ENCODE measurements at places on chromosomes 13 and 19. TPM values are rescaled to one million over a fixed set of nuclear protein-coding genes. Genes with fewer than 3 reads are reported as not detected.

The NCAN gene
- 0.03 TPM for total RNA-seq

GRCh38 chr13:80835902-80836301 is 495.0 kb upstream of the SPRY2 start:
- no peak overlapping the region for H3K4me3 ChIP-seq
- no peak for DNase-seq
- H3K4me1 ChIP-seq, result no peaks in the 10 kb centered on the region
- no peaks in the 10 kb centered on the region for H3K36me3 ChIP-seq

- peaks cover 16% of the 10 kb centered on the region for H3K27me3 ChIP-seq
- no peak overlapping the region for H3K27ac ChIP-seq
- peaks cover 2% of the 10 kb centered on the region for H3K4me1 ChIP-seq
- no peak for DNase-seq
These were observed 54.8 kb downstream of the CELF5 start for GRCh38 chr19:3279306-3279705.

DNA sequence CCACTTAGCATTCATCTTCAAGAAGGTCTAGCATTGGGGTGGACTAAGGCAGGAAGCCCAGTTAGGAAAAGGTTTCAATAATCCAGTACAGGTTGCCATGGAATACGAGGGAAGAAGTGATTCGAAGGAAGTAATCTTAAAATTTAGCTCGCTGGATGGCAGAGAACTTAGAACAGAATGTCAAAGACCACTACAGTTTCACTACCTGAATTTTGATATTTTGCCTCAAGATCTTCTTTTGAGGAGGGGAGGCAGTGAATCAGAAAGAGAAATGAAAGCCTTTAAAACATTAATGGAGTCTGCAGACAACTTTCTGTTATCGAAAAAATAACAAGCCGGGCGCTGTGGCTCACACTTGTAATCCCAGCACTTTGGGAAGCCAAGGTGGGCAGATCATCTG is 7.0 kb upstream of the RAB8A start:
- no peak overlapping the region for H3K27ac ChIP-seq
- no peak for DNase-seq
- H3K36me3 ChIP-seq, result no peaks in the 10 kb centered on the region
- H3K27me3 ChIP-seq, result no peaks in the 10 kb centered on the region
- H3K4me1 ChIP-seq, result peaks cover 7% of the 10 kb centered on the region

DNA sequence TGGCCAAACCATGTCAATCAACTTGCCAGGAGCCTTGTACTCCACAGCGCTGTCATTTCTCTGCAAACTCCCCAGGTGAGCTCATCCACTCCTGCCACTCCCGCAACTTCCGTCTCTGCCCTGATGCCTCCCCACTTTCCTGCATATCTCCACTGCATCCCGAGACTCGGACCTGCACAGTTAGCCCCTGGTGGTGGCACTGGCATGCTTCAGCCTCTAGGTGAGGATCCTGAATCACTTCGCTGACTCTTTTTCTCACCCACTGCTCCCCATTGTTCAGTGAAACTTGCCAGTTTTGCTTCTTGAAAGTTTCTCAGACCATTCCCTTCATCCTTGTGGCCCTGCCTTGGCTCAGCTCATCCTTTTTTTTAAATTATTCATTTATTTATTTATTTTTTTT is 3.4 kb upstream of the CTU1 start:
- H3K27ac ChIP-seq, result no peak overlapping the region
- H3K4me3 ChIP-seq, result no peak overlapping the region
- DNase-seq, result no peak
- peaks cover 9% of the 10 kb centered on the region for H3K27me3 ChIP-seq
- no peaks in the 10 kb centered on the region for H3K36me3 ChIP-seq
- peaks cover 7% of the 10 kb centered on the region for H3K4me1 ChIP-seq

DNA sequence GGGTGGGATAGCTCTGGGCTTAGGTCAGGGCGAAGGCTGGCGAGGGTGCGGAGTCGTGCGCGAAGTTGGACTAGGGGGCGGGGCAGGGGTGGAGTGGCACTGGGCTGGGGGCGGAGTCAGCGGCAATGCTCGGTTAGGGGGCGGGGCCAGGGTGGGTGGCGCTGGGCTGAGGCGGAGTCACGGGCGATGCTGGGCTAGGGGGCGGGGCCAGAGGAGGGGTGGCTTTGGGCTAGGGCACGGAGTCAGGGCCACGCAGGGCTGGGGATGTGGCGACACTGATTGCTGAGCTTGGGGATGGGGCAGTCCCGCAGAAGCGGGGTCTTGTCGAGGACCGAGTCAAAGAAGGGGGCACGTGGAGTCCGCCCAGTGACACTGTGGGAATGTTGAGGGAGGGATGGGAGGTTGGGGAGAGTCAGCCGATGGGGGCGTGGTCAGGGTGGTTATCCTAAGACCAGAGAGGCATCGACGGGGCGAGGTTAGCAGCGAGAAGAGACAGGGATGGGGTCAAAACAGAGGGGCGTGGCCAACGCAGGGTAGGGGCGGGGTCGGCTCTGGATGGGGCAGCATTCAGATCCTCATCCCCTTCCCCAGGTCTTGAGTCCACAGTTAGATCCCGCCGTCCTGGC is 8.7 kb downstream of the HOMER3 start:
- no peaks in the 10 kb centered on the region for H3K4me1 ChIP-seq
- no peaks in the 10 kb centered on the region for H3K36me3 ChIP-seq
- no peak overlapping the region for H3K27ac ChIP-seq
- H3K27me3 ChIP-seq, result no peaks in the 10 kb centered on the region
- DNase-seq, result peak; percentile 76

GRCh38 chr13:32840989-32841713 is 175.1 kb upstream of the KL start:
- no peak overlapping the region for H3K4me3 ChIP-seq
- peaks cover 6% of the 10 kb centered on the region for H3K4me1 ChIP-seq
- H3K36me3 ChIP-seq, result no peaks in the 10 kb centered on the region
- no peak for DNase-seq

The KLK3 gene
- total RNA-seq, result not detected

- DNase-seq, result no peak
- no peaks in the 10 kb centered on the region for H3K36me3 ChIP-seq
- no peaks in the 10 kb centered on the region for H3K27me3 ChIP-seq
- H3K4me3 ChIP-seq, result no peak within 1 kb of the TSS
These were observed at the start of gene LRRC25 for GRCh38 chr19:18397242-18398202. Gene LRRC25 (minus strand): TSS chr19:18397622. CDS start chr19:18396963, 659 bp downstream.

The STOML3 gene
- total RNA-seq, result not detected

The ZNF677 gene
- total RNA-seq, result 37.8 TPM

DNA sequence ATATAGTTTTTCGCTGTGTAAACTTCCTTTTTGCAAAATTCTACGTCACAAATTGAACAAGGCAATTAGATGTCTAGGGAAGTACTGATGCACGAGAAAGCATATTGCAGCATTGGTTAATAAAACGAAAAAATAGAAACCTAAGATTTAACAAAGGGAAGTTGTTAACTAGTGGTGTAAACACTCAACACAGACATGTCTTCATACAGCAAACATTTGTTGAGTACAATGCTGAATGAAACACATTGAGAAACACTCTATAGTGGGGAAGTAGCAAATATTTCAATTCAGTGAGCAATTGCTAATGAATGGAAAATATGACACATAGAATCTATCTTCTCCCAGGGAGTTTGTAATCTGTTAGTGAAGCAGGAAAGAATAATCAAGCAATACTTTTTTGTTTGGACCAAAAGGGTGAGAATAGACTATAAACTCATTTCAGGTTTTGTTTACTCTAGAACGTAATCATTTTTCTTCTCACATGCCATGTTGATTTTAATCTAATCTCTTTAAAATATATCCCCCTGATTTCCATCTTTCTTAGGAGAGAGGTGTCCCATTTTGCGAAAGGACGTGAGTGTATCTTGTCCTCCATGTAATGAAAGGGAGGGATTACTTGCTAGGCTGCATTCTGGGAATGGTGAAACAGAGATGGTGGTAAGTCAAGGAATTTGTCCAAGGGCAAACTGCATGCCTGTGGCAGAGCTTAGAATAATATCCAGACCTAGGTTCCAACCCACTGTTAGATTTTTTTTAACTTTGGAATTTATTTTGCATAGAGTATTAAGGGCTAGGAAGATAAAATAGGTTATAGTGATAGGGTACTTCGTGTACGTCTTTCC is 1.7 kb upstream of the ANKRD10 start:
- peaks cover 2% of the 10 kb centered on the region for H3K27me3 ChIP-seq
- H3K36me3 ChIP-seq, result no peaks in the 10 kb centered on the region
- peaks cover 21% of the 10 kb centered on the region for H3K4me1 ChIP-seq
- peak overlapping the region; percentile 50 for H3K4me3 ChIP-seq
- DNase-seq, result peak; percentile 37
- H3K27ac ChIP-seq, result peak overlapping the region; percentile 98

GRCh38 chr13:53460796-53461195 is 432.2 kb downstream of the OLFM4 start:
- H3K36me3 ChIP-seq, result no peaks in the 10 kb centered on the region
- H3K4me3 ChIP-seq, result no peak overlapping the region
- no peak overlapping the region for H3K27ac ChIP-seq
- H3K27me3 ChIP-seq, result no peaks in the 10 kb centered on the region
- DNase-seq, result no peak
- H3K4me1 ChIP-seq, result no peaks in the 10 kb centered on the region

- H3K4me1 ChIP-seq, result no peaks in the 10 kb centered on the region
- no peak overlapping the region for H3K4me3 ChIP-seq
- no peak overlapping the region for H3K27ac ChIP-seq
These were observed 75.2 kb downstream of the TNFSF11 start for GRCh38 chr13:42649141-42649540.

DNA sequence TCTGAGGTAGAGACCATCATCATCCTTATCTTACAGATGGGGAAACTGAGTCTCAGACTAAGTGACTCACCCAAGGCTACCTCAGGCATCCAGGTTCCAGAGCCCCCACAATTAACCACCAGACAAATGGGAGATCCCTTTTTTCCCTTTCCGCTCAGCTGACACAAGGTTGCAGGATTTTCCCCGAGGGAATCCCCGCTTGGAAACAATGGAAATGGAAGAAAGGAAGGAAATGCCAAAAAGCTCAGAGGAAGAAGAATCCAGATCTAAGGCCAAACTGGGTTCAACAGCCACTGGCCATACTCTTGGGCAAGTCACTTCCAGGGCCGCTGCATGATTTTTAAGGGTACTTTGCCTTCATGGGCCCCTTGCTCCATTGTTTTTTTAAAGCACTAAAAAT is 1.6 kb downstream of the ZNF71 start:
- H3K27me3 ChIP-seq, result no peaks in the 10 kb centered on the region
- no peak for DNase-seq
- H3K27ac ChIP-seq, result no peak overlapping the region
- no peak overlapping the region for H3K4me3 ChIP-seq
- H3K4me1 ChIP-seq, result peaks cover 5% of the 10 kb centered on the region
- no peaks in the 10 kb centered on the region for H3K36me3 ChIP-seq

Data from hepatocyte (in vitro differentiated cells).